ENCODE measurements at places on chromosomes 6 and 20.

- no peak for DNase-seq
Measured at GRCh38 chr6:165967810-165968407, 199.7 kb downstream of the TBXT start.

DNA sequence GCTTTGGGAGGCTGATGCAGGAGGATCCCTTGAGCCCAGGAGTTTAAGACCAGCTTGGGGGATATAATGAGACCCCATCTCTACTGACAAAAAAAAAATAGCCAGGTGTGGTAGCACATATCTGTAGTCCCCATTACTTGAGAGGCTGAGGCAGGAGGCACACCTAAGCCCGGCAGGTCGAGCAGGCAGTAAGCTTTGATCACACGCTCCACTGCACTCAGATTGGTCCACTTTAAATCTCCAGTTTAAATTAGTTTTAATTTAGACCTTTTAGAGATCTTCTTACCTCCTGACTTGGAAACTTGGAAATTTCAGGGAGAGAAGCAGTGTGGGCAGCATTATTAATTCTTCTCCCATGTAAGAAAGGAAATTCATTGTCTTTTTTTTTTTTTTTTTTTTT lies 16.8 kb upstream of the PLCB4 start:
- DNase-seq: no peak

- no peak for DNase-seq
Measured at GRCh38 chr6:135030532-135031178, 24.0 kb downstream of the HBS1L start.

DNA sequence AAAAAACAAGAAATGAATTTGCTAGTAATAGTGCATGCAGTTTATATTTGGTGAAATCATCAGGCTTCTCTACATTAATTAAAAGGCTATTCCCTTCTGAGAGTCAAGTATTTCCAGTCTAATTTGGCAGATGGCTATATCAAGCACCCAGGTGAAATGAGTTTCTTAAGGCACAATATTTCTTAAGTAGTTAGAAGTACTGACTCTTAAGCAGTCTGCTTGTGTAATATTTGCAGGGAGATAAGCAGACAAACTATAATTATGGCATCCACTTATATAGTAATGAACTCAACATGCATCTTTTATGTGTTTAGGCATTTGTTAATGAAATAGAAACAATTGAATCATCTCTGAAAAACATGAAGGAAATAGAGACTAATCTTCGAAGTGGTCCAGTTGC lies 189.2 kb downstream of the UTRN start:
- DNase-seq: no peak

- DNase-seq: no peak
Measured at GRCh38 chr6:53618219-53618618, 47.3 kb downstream of the KLHL31 start.

DNA sequence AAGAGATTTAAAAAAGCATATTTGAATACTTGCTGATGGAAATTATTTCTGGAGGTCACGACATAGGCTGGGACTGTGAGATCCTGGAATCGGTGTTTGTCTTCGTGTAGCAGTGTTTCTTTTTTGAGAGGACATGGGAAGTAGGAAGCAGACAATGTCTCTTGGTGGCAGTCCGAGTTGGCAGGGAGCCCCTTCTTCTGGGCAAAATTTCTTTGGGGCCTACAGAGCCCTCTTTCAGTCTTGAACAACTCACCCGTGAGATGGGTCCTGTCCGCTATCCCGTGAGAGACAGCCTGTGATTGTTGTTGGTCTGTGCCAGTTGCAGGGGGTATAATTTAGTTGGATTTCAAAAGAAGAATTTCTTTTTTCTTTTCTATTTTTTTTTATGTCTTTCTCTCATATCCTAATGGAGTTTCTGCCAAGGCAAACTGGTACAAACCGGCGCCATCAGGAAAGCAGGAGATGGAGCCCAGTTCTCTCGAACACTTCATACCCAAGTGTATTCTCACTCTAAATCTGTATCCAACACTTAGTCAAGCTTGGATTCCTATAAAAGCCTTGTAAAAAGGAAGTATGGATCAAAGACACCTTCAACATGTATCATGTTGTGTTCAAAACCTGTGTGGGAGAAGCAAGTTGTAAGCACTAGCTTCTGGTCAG lies 785.1 kb downstream of the MAFB start:
- no peak for DNase-seq

DNA sequence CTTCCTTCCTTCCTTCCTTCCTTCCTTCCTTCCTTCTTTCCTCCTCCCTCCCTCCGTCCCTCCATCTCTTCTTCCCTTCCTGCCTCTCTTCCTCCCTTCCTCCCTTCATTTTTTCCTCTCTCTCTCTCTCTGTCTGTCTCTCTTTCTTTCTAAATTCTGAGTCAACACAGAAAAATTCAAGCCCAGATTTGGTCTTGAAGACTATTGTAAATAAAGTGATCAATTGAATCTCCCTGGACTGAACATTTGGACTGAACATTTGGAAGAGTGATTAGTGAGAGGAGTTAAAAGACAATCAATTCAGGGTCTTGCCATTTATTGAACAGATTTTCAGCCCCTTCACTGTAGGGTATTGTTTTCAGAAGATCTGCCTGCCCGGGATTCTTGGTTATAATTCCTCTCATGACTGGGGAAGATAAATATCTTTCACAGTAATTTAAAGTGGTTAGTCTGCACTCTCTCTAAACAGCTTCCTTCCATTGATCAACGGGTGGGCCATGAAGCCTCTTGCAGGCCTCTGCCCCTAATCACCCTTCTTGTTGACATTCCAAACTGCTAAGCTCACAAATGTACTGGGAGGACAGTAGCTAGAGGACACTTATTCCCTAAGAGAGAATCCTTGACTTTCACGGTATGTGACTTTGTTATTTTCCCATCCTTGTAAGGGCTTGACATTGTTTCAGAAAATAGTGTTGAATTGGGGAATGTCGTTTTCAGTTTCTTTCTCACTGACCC lies 101.7 kb upstream of the BMP2 start:
- peak; percentile 55 for DNase-seq

GRCh38 chr20:2603816-2604505 lies 48.5 kb upstream of the NOP56 start:
- no peak for DNase-seq

DNA sequence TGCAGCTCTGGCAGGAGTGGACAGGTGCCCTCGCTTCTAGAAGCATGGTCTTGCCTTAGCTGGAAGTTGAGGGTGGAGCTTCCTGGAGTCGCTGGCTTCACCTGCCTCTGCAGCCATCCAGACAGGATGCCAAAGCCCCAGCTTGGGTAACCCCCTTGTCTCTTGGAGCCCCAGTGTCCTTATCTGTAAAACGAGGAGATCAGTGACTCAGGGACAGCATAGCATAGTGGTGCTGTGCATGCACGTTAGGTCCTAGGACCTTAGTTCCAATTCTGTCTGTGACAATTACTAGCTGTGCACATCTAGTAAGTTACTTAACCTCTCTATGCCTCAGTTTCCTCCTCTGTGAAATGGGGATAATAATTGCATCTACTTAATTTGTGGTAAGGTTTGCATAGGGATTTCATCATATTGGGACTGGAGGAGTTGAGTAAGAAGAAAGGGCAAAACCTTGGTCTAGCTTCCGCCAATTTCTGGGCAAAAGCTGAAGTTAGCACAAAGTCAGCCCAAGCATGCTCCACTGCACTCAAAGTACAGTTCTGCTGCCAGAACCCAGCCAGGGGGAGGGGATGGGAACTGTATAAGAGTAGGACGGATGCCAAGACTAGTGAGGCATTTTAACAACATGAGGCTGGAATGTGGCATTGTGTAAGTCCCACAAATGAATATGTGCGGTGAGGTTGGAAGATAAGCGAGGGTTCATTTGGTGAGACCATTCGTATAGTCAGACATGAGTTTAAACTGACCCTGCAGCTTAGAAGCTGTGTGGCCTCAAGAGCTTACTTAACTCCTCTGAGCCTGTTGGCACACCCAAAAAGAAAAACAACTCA lies 24.5 kb downstream of the TOX2 start:
- peak; percentile 6 for DNase-seq

DNA sequence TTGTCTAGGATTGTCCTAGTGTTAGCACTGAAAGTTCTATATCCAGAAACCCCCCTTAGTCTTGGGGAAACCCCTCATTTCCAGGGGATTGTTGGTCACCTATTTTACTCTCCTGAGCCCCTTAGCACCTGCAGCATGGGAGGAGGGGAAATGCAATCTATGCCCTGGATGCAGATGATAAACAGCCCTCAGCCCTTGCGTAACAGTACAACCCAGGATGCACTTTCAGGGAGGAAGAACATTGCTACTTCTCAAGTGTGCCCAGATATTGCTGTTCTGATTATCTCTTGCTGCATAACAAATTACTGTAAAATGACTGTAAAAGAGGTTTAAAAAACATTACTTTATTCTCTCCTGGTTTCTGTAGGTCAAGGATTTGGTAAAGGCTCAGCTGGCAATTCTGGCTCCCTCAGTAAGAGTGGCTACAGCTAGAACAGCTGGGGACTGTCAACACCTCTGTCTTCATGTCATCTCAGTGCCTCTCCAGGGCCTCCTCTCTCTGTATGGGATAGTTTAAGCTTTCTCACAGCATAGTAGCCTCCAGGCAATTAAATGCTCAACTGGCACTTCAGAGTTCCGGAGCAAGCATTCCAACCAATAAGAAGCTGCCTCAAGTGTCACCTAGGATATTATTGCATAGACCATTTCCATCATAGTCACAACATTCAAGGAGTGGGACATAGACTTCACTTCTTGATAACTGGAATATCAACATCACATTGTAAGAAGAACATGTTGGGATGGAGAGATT lies 117.8 kb upstream of the FOXO3 start:
- DNase-seq: no peak

DNA sequence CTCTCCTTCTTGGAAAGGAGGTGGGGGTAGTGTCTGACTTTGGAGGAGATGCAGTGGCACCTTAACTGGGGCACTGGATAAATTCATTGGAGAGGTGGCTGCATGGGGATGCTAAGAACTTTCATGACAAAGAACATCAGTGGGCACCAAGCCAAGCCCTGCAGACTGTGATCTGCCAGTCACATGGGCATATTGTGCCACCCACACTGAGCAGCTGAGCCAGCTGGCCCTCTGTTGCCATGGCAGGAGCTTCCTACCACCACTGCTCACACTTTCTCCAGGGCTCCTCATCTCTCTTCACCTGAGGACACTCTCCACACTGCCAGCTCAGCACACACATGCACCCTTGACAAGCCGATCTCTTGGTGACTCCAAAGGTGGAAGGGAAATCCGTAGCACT lies 715.6 kb downstream of the QKI start:
- peak; percentile 56 for DNase-seq

GRCh38 chr6:138529478-138529877 lies 30.2 kb upstream of the NHSL1 start:
- DNase-seq: no peak

DNA sequence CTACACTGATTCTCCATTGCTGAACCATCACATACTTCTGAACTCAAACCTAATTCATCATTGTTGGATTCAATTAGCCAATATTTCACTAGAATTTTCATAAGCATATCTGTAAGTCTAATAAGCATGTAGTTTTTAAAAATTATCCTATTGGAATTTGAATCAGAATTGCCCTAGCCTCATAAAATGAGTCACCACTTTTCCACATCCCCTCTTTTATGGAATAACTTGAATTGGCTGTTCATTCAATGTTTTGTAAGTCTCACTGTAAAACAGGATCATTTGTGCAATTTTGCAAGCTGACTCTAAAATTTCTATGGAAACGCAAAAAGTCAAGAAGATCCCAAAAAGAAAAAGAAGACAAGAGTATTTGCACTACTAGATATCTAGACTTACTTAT lies 141.0 kb downstream of the HACE1 start:
- no peak for DNase-seq

DNA sequence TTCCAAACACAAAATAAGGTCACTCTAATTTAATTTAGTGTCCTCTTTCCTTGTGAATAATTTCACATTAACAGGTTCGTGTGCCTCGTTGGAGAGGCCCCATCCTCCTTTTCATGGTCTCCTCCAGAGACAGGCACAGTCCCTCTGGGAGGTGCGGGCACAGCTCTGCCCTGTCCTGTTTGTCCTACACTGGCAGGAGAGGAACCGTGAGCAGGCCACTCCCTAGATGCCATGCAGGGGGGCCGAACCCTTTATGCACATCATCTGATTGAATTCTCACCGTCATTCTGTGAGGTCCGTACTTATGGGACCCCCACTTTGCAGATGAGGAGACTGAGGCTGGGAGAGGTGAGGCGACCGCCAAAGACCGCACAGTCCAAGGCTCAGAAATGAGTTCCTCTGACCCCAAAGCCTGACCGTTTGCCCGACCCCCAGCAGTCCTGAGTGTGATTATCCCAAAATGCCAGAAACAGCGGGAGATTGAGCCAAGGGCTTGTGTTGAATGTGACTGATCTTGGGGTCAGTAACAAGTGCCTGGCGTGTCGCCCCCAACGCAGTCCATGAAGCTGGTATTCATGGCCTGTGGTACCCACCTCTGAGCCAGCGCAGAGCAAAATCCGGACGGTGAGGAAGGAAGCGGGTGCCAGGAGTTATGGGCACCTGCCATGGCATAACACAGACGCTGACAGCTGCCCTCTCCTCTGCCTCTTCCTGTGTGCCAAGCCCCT lies 43.5 kb downstream of the PMEPA1 start:
- DNase-seq: no peak

GRCh38 chr6:125674230-125674629 lies 75.2 kb upstream of the HEY2 start:
- DNase-seq: no peak

DNA sequence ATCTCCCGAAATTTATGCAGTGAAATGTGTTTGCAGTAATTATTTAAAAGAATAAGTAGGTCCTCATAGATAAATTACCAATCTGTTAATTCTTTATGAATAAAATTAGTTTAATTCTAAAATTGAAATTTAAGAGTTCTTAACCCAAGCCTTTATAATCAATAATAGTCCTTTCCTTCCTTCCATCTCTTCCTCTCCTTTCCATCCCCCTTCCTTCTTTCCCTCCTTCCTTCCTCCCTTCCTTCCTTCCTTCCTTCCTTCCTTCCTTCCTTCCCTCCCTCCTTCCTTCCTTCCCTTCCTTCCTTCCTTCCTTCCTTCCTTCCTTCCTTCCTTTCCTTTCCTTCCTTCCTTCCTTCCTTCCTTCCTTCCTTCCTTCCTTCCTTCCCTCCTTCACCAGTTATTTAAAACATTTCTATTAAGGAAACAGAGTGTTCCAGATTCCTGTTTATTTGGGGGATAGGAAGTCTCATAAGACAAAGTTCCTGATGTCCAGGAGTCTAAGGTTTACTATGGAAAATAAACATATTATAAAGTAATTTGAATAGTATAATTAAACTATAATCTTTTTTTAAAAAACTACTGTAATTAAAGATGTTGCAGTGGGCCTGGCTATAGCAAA lies 285.3 kb upstream of the NOX3 start:
- DNase-seq: no peak

GRCh38 chr20:50434653-50435396 lies 75.4 kb upstream of the PTPN1 start:
- no peak for DNase-seq
